Renal cortical epithelial cell (primary cell): ENCODE measurements at places on chromosomes 1 and 21.

GRCh38 chr1:99820546-99820945 lies 29.6 kb upstream of the AGL start:
- no peak for DNase-seq

- DNase-seq, result peak; percentile 45
Observed at GRCh38 chr1:170032531-170033280, 41.8 kb downstream of the KIFAP3 start.

DNA sequence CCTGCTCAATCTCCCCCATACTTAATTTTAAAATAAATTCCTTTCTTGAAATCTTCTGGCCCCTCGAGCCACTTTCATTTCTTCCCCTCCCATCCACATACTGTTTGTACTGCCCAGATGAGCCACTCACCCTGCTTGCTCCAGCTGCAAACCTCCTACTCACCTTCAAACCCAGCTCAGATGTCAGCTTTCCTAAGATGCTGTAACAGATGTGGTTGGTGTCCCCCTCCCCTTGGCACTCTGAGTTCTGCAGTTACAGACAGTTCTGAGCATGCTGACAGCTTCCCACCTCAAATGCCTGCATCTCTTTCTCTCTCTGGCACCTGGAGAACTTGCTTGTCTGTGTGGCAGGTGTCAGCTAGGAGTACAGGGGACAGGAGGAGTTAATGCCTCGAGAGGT lies 106.7 kb downstream of the PTPRU start:
- no peak for DNase-seq

GRCh38 chr1:168433238-168433637 lies 110.6 kb downstream of the XCL2 start:
- no peak for DNase-seq

- no peak for DNase-seq
Observed at GRCh38 chr1:50976890-50977574, 7.0 kb downstream of the CDKN2C start.

GRCh38 chr1:196723325-196724185 lies 51.1 kb upstream of the CFHR3 start:
- DNase-seq, result peak; percentile 40

- peak; percentile 61 for DNase-seq
Observed at GRCh38 chr1:179251675-179252074, 22.2 kb upstream of the ABL2 start.

- no peak for DNase-seq
Observed at GRCh38 chr1:185404291-185404690, 87.2 kb upstream of the IVNS1ABP start.
